Spinal cord (tissue), 10 donors: ENCODE measurements at places on chromosomes 2 and 18.

- no peak for DNase-seq
Measured at GRCh38 chr2:190780594-190780993, 100.0 kb upstream of the GLS start.

- no peak for DNase-seq
Measured at GRCh38 chr2:157853211-157853610, 22.9 kb downstream of the ACVR1 start.

- no peak for DNase-seq
Measured at GRCh38 chr18:49061991-49062831, 111.4 kb upstream of the SMAD7 start.

GRCh38 chr2:191038741-191039140 is 24.8 kb upstream of the STAT1 start:
- no peak for DNase-seq
